ENCODE measurements at places on chromosomes 4 and X.
A peak's percentile ranks its signal among the peaks of the same experiment; 100 is the strongest.

DNA sequence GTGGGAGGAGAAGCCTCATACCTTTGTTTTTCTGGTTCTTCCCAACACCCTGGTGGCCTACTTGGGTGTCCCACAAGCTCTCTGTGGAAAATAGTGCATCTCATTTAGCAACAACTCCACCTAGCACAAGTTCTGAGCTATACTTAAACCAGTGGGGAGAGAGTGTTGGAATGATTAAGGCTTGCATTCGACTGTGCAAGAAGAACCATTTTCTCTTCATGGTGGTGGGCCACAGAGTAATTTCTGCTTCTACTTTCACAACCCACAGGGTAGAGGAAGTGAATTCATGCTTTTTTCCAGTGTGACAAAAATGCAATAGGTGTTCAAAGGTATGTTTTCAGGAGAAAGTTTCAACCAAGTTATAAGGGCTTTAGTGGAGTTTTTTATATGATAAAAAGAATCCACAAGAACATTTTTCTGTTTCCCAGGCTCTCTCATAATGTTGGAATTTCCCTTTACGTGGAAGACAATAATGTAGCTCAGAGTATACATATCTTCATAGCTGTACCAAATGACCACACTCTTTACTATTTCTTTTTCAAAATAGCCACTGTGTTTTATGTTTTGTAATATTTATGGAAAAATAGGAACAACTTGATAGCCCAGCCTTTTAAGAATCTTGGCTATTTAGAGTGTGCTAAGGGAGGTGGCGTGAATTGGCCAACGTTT lies 80.3 kb upstream of the HHIP start:
- DNase-seq, result no peak

DNA sequence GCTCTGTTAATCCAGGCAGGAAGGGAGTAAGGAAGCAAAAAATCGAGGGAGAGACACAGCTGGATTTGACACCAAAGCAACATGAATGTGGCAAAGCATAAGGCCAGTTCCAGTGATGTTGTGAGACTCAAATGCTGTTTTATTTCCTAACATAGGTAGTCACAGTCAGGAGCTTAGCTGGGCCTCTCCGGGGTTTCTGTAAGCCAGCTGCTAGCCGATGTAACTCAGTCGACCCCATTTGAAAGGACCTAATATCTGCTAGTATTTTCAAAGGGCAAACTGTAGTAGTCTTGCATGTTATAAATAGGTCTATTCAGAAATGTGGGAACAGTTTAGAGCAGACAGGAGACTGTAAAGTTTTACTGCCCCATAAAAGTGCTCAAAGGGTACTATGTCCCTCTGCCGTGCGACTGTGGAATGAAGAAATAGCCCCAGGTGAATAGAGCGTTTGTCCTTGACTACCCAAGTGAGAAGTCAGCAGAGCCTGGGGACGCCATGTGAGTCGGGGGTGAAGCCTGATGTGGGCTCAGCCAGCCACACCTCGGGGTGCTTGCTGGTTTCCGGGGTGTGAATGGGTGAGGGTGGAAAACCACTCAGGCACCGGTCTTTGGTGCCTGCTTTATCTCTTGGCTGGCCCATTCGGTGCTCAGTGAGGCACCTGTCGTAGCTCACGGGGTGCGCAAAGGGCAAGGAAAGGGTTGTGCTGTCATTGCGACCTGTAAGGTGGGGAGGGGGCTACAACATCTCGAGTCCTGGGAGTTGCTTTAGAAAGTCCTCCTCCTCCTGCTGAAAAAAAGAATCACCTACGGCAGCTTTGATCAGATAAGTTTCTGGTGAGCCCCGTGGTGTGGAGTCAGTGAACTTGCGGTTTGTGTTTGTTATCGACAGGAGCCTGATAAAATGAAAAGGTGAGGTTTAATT lies 745 bp downstream of the TRIM2 start:
- DNase-seq, result peak; percentile 45

- peak; percentile 23 for DNase-seq
Measured at GRCh38 chrX:7068939-7069367, 78.6 kb upstream of the STS start.

DNA sequence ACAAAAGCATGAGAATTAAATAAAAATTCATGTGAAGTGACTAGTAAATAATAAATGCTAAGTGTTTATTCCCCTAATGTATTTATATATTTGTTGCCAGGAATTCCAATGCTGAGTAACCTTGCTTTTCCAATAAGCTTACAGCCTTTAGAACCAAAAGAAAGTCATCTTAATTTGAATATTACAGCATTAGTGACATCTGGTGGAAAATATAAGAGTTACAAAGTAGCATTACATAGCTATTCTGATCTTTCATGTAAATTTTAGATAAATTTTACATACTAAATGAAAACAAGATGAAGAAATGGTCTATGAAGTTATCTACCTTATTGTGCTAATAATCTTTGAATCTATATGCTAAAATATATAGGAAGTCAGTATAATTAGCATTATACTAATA lies 10.4 kb downstream of the MAD2L1 start:
- no peak for DNase-seq

- DNase-seq, result peak; percentile 23
Measured at GRCh38 chrX:19593690-19594089, 78.4 kb upstream of the MAP3K15 start.

DNA sequence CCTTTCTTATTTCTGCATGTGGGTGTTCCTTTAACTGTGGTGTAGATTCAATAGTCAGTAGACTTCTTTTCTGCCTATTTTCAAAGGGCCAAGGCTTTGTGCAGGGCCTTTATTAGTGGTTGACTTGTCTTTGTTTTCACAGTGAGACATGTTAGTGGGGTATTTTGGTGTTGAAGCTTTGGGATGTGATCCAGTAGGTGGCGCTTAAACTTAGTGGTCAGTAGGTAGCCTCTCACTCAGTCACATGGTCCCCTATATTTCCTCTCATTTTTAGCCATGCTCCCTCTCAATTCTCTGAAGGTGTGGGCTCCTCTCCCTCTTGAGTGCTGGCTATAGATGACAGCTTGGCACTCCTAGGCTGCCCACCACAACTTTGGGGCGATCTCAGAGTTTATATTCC lies 23.4 kb upstream of the SLC10A7 start:
- no peak for DNase-seq

DNA sequence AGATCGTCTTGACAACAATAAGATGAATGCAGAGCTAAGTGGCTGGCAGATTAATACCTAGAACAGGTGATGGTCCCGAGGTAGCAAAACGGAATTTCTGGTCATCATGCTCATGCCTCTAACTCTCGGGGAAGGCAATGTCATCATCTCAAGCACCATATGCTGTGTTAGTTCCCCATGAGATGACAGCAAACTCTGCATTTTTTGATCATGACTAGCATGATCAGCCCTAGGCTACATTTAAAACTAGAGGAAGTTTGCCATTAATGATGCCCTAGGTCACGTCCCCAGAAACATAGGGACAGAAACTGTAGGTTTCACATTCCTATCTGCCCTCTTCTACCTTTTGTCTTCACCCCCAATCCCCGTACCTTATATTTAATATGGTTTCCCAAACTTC lies 11.6 kb downstream of the LPAR4 start:
- DNase-seq, result no peak

- no peak for DNase-seq
Measured at GRCh38 chr4:6272863-6273660, 3.4 kb downstream of the WFS1 start.

GRCh38 chrX:46811121-46811520 lies 25.7 kb upstream of the RP2 start:
- no peak for DNase-seq

- DNase-seq, result no peak
Measured at GRCh38 chrX:129654652-129655546, at the start of gene APLN. Gene APLN, minus strand, starts transcription at chrX:129654956. Its CDS starts 326 bp downstream, at chrX:129654630.

DNA sequence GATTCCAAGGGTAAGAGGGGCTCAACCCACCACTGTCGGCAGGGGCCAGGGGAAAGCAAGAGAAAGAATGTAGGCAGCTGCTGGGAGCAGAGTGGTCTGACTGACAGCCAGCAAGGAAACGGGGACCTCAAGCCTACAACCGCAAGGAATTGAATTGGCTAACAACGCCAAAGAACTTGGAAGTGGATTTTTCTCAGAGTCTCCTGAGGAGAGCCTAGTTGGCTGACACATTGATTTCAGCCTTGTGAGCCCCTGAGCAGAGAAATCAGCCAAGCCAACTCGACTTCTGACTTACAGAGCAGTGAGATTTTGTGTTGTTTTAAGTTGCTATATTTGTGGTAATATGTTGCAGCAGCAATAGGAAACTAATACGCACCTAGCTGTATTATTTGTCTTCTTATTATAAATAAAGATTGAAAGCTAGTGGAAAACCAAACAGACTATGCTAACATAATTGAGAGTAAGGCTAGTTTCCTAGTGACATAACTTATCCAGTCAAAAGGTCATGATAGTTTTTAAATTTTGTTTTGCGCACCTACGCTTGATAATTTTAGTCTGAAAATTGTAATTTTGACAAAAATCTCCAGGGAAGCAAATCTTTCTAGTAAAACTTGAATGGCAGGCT lies 145.8 kb upstream of the HCCS start:
- no peak for DNase-seq

- DNase-seq, result no peak
Measured at GRCh38 chr4:109005523-109005922, 242.7 kb upstream of the ETNPPL start.

- no peak for DNase-seq
Measured at GRCh38 chr4:82721819-82722423, 76.7 kb downstream of the SCD5 start.

Data from CD4-positive, alpha-beta T cell treated with Interleukin-6 at 100 ng/mL for 8 hours (primary cell).